ENCODE measurements at places on chromosomes 3 and 15. TPM values are rescaled to one million over a fixed set of nuclear protein-coding genes. Genes with fewer than 3 reads are reported as not detected.

GRCh38 chr15:90479656-90480055, 50.1 kb upstream of the CRTC3 start:
- H3K27me3 ChIP-seq, result no peaks in the 10 kb centered on the region
- DNase-seq, result no peak
- peaks cover 28% of the 10 kb centered on the region for H3K36me3 ChIP-seq
- no peaks in the 10 kb centered on the region for H3K4me1 ChIP-seq
- no peak overlapping the region for H3K4me3 ChIP-seq

GRCh38 chr3:50639055-50639494, 22.1 kb downstream of the MAPKAPK3 start:
- H3K4me3 ChIP-seq, result no peak overlapping the region
- H3K4me1 ChIP-seq, result no peaks in the 10 kb centered on the region
- H3K27ac ChIP-seq, result no peak overlapping the region
- H3K36me3 ChIP-seq, result no peaks in the 10 kb centered on the region
- no peak for DNase-seq
- no peaks in the 10 kb centered on the region for H3K27me3 ChIP-seq

DNA sequence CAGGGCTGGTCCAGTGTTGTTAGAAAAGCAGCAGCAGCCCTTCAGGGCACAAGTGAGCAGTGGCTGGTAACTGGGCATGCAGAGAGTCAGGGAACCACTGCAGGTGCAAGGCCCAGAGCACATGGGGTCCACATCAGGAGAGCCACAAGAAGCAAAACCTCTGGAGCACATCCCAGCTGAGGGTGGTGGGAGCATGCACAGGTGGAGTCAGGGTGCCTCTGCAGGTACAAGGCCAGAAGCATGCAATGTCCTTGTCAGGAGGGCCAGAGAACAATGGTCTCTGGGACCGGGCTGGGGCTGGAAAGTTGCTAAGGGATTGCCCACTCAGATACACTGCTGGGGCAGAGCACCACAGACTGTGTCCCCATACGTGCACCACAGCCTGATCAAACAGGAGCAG, 226.1 kb upstream of the UBE2E2 start:
- no peaks in the 10 kb centered on the region for H3K4me1 ChIP-seq
- no peaks in the 10 kb centered on the region for H3K36me3 ChIP-seq
- H3K4me3 ChIP-seq, result no peak overlapping the region
- no peak for DNase-seq
- H3K27me3 ChIP-seq, result no peaks in the 10 kb centered on the region
- no peak overlapping the region for H3K27ac ChIP-seq

GRCh38 chr15:88083811-88084760, 172.5 kb downstream of the NTRK3 start:
- H3K27me3 ChIP-seq, result no peaks in the 10 kb centered on the region
- H3K4me3 ChIP-seq, result no peak overlapping the region
- H3K36me3 ChIP-seq, result no peaks in the 10 kb centered on the region
- no peak overlapping the region for H3K27ac ChIP-seq

- no peak overlapping the region for H3K27ac ChIP-seq
- no peak overlapping the region for H3K4me3 ChIP-seq
- H3K27me3 ChIP-seq, result no peaks in the 10 kb centered on the region
- H3K4me1 ChIP-seq, result no peaks in the 10 kb centered on the region
- H3K36me3 ChIP-seq, result no peaks in the 10 kb centered on the region
Observed at GRCh38 chr3:58102390-58102750, 94.1 kb downstream of the FLNB start.

DNA sequence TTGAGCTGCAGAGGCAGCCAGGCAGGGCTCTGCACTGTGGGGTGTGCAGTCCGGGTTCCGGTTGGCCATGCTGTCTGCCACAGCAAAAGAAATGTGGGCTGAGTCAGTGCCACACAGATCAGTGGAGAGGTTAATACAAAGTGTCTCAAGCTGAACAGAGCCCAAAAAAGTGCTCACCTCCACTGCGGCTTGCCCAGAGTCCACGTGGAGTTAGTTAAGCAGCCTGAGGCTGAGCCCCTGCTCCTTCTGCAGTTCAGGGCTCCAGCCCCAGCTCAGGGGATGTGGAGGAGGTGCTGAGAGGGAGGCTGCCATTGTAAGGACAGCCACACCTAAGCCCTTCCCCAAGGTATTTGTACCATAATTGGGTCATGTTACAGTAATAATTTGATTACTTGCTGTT, 85.3 kb downstream of the LRRK1 start:
- H3K4me3 ChIP-seq, result no peak overlapping the region
- peaks cover 78% of the 10 kb centered on the region for H3K4me1 ChIP-seq
- H3K36me3 ChIP-seq, result peaks cover 74% of the 10 kb centered on the region
- DNase-seq, result no peak
- peak overlapping the region; percentile 91 for H3K27ac ChIP-seq

GRCh38 chr15:76470691-76471090, 134.1 kb downstream of the ISL2 start:
- no peaks in the 10 kb centered on the region for H3K27me3 ChIP-seq
- DNase-seq, result no peak
- H3K36me3 ChIP-seq, result no peaks in the 10 kb centered on the region
- H3K4me1 ChIP-seq, result no peaks in the 10 kb centered on the region
- no peak overlapping the region for H3K27ac ChIP-seq
- no peak overlapping the region for H3K4me3 ChIP-seq

- no peak overlapping the region for H3K4me3 ChIP-seq
- no peaks in the 10 kb centered on the region for H3K27me3 ChIP-seq
- H3K4me1 ChIP-seq, result peaks cover 7% of the 10 kb centered on the region
- H3K27ac ChIP-seq, result no peak overlapping the region
- peak; percentile 71 for DNase-seq
Observed at GRCh38 chr3:138180375-138181029, 5.8 kb upstream of the DBR1 start.

DNA sequence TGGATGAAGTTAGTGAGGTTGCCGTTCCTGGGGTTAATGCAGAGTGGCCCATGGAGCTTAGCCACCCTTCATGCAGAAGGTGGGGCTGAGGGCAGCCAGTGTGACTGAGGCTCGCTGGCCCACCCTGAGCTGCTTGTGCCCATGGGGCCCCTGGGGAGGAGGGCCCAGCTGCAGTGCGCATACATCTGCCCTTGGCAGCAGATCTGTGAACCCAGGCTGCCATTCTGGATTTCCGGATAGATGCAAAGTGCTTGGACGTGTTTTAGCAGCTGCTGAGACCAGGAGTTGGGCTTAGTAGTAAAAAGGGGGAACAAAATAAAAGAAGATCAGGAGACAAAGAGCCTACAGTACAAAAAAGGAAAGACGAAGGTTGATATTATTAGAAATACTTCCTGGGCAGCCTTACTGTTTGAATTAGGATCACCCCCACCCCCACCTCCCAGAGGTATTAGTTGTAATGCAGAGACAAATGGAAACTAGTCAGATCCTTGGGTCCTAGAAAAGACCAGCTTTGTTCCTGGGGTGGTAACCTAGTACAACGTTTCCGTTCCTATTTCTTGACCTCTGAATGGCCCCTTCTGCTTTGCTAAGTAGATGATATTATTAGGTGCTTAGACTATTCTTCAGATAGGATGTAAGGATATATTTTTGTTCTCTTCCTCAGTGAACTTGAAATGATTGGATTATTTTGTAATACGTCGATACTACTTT, 70.2 kb downstream of the IGF1R start:
- no peak overlapping the region for H3K4me3 ChIP-seq
- no peaks in the 10 kb centered on the region for H3K27me3 ChIP-seq
- DNase-seq, result no peak
- H3K27ac ChIP-seq, result no peak overlapping the region

The GRK7 gene
- total RNA-seq, result not detected

The EPM2AIP1 gene
- 20.7 TPM for total RNA-seq

The ANKUB1 gene
- total RNA-seq, result not detected

The GABRG3 gene
- not detected for total RNA-seq

The ROBO1 gene
- total RNA-seq, result not detected

The LMAN1L gene
- total RNA-seq, result 4.3 TPM

The GLDN gene
- not detected for total RNA-seq

The B2M gene
- 2,186 TPM for total RNA-seq
